Ovary (tissue), 10 donors: ENCODE measurements at places on chromosomes 2 and 18. TPM values are rescaled to one million over a fixed set of nuclear protein-coding genes. Genes with fewer than 3 reads are reported as not detected.

Gene BMP10
- not detected for total RNA-seq

Gene CFAP221
- total RNA-seq: 2.8 TPM

GRCh38 chr18:2532797-2533196, 38.5 kb downstream of the METTL4 start:
- no peak for DNase-seq

- DNase-seq: no peak
These were observed 616.1 kb downstream of the SLC4A3 start for GRCh38 chr2:220243571-220243970.

- no peak for DNase-seq
These were observed 195.3 kb downstream of the CCDC85A start for GRCh38 chr2:56379066-56379465.

DNA sequence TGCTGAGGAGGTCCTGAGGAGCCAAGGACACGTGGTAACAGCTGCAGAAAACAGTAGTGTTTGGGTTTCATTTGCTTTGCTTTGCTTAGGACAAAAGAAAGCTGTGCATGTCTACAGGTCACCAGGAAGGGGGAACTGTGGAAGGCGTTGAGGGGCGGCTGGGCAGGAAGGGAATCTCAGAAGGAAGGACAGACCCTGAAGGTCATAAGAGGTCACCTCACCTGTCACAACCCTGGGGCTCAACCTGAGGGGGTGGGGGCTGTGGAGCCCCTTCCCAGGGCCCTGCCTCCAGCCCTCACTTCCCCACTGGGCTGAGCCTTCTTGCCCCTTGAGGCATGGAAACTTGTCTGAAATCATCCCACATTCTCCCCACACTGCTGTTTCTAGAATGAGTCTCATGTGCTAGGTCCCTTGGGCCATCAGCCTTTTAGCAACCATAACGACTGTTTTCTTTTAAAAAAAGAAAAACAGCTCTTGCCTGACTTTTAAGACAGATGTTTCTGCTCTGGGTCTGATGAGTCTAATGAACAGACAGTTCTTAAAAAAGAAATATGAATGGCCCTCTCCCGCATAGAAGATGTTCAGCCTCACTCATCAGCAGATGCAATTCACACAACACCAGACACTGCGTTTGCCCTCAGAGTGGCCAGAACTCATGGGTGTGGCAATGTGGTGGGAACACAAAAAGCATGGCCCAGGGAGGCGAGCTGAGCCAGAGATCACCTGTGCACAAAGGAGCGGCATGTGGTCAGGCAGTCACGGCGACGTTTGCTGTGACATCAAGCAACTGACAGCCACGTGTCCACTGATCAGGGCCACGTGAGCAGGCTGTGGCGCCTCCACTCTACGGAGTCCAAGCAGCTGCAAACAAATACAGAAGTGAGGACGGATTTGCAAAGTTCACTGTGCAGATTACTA, 84.0 kb downstream of the SEPTIN10 start:
- no peak for DNase-seq

DNA sequence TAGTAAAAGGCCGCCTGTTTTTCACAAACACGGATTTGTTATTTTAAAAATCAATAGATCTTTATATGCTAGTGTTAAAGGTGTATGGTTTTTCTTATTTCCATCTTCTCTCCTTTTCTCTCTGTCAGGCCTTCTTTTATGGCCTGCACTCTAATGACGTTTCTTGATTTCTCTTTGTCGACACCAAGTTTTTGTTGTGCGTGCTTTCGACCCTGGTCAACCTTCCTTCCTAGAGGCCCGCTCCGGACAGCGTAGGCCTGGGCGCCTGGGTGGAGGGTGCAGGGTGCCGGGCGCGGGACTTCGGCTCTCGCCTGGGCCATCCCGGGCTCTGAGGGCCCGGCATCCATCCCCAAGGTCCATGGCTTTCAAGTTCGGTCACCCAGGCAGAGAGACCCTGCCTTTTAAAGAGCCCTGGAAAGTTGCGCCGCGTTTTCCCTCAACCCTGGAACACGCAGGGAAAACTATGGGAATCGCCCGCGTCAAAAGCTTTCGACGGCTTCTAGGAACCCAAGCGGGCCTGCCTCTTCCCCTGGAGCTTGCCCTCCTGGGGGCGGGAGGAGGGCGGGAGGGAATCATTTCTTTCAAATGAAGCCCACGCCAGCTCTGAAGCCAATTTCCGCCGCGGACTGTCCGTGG, 4.1 kb upstream of the SATB2 start:
- no peak for DNase-seq
